ENCODE measurements at places on chromosomes 6 and 20.

GRCh38 chr6:97669191-97670031 is 386.4 kb upstream of the MMS22L start:
- no peak for DNase-seq

DNA sequence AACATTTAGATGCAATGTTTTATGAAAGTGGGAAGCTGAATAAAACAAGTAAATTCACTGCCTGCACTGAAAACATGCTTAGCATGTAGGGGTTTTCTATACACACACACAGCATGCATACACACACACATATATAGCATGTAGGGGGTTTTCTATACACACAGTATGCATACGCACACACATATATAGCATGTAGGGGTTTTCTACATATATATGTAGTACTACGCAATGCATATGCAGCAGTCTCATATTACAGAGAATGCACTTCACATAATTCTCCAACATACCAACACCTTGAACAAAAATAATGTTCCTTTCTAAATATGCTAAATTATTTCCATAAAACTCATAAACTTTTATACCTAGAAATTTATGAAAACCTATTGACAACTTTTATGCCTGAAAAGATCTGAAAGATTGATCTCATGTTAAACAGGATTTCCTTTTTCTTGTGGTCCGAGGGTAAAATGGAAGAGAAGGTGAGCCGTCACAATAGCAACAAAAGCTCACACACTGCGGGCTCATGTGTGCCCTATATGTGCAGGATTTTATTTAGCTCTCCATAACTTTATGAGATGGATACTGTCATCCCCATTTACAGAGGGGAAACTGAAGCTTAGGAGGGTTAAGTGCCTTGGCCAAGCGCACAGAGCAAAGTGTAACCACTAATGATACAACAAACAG is 81.9 kb upstream of the TULP1 start:
- no peak for DNase-seq

DNA sequence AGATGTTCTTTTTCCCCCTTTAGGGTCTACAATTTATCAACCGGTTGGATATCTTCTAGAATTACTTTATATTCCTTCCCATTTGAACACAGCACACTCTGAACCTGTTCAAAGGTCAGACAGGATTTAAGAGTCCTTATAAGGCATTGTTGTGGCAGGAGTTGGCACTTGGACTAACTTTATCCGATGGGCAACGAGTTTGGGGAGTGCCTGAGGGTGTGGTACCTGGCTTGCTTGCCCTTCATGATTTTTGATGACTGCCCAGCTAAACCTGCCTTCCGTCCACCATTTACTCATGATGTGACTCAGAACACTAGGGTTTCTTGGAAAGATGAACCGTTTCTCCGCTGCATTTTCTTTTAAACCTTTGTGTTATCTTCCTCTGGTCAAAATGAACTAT is 285.2 kb downstream of the FOXC1 start:
- DNase-seq: no peak

DNA sequence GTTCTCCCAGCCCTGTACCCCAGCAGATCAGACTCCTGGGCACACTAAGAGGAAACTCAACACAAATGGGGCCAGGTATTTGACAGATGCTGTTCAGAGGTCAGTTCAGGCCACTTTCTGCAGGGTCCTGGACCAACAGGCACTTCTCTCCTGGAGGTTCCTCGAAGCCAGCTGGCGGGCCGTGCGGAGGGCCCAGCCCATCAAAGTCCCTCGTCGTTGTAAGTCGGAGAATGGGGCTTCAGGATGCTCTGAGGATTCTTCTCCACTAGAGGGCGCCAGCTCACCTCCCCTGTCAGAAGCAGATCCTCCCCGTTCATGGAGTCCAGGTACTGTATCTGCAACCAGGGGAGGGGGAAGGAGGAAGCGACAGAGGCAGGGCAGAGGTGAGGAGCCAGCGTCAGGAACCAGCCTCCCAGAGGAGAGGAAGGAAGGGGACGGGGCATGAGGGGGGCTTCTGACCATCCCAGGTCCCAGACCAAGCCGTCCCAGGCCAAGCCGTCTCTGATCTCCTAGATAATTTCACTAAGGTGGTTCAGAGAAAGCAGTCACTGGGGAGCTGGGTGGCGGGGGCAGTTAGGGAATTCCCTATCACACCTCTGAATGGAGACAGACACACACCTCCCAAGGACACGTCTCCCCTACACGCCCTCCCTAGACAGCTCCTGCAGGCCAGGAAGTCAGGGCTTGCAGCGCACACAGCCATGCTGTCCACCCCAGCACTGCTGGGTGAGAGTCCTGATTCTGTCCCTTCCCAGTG is 11.7 kb upstream of the FAM83C start:
- peak; percentile 81 for DNase-seq

DNA sequence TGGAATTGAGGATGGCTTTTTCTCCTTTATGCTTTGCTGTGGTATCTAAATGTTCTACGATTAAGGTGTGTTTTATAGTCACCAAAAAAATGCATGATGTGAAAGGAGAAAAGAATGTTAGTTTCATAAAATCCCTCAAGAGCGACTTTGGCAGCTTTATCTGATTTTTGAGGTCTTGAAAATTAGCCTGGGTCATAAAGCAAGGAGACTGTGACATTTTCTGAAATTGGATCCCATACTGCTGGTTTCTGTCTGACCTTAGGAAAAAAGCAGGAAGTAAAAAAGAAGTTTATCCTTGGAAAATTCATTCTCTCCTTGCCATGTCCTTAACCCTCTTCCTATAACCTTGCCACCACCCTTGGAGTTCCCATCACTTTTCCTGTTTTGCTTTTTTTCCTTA is 525.3 kb downstream of the CD83 start:
- no peak for DNase-seq

GRCh38 chr6:35216412-35216732 is 2.6 kb downstream of the SCUBE3 start:
- no peak for DNase-seq

- DNase-seq: no peak
Observed at GRCh38 chr6:36478051-36478526, 35.3 kb downstream of the KCTD20 start.
